ENCODE measurements at places on chromosomes 11 and 22. TPM values are rescaled to one million over a fixed set of nuclear protein-coding genes. Genes with fewer than 3 reads are reported as not detected.

GRCh38 chr11:119912229-119912628, 183.2 kb upstream of the NECTIN1 start:
- no peak overlapping the region for H3K4me3 ChIP-seq
- no peaks in the 10 kb centered on the region for H3K36me3 ChIP-seq
- no peak overlapping the region for H3K27ac ChIP-seq
- no peak for DNase-seq
- no peaks in the 10 kb centered on the region for H3K27me3 ChIP-seq

DNA sequence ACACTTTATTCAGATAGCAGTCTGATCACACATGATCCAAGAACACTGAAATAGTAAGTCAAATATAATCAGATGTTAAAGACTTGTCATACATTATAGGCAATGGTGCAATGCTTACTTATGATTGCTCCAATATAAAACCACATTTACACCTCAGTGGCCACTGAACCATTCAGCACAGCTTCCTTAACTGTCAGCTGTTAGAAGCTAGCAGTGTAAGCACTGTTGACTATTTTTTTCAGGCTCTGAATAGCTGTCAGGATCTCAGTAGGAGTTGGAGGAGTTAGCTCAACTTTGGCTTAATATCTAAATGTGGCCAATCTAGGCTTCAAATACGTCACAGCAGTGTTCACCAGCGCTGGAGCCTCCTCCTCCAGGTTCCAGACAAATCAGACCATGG, 36.6 kb downstream of the METTL15 start:
- no peak overlapping the region for H3K4me3 ChIP-seq
- no peaks in the 10 kb centered on the region for H3K27me3 ChIP-seq
- no peak overlapping the region for H3K27ac ChIP-seq
- H3K36me3 ChIP-seq: no peaks in the 10 kb centered on the region
- H3K4me1 ChIP-seq: no peaks in the 10 kb centered on the region

DNA sequence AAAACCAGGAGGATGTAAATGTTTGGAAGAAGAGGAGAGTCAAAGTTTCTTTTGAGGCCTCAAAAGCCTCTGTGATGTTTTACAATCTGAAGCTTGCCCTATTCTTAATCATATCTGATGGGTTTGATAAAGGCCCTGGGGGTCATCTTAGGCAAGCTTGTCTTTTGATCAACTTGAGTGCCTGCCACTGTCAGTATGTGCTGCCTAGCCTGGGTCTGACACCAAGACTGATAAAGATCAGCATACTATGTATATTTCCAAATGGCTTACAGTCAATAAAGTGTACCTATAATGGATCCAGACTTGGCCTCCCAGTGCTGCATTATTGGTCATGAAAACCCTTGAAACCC, 12.7 kb downstream of the EHF start:
- no peak for DNase-seq
- no peaks in the 10 kb centered on the region for H3K27me3 ChIP-seq
- no peaks in the 10 kb centered on the region for H3K36me3 ChIP-seq
- H3K4me1 ChIP-seq: peaks cover 6% of the 10 kb centered on the region
- no peak overlapping the region for H3K4me3 ChIP-seq

DNA sequence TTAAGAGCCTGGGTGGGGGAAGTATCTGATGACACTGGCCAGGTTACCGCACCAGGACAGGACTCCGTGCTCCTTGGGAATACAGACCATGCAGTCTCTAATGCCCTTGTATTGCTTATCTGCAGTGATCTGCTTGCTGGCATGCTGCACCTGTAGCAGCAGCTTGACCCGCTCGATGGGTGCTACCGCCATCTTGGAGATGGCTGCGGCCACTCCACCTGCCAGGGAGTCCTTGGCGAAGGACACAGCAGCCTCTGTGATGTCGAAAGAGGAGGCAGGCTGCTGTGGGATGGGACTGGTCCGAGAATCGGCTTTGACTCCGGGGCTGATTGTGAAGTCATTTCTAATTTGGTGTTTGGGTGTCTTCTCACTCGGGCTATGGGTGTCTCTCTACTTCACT, 3.1 kb downstream of the WBP2NL start:
- H3K4me3 ChIP-seq: no peak overlapping the region
- no peaks in the 10 kb centered on the region for H3K27me3 ChIP-seq
- peaks cover 7% of the 10 kb centered on the region for H3K4me1 ChIP-seq
- no peak for DNase-seq

KRTAP5-1 gene
- not detected for total RNA-seq

OR56A4 gene
- total RNA-seq: not detected

SGSM1 gene
- 3.1 TPM for total RNA-seq

ATG16L2 gene
- total RNA-seq: 125 TPM

NAGA gene
- 36.3 TPM for total RNA-seq

MPZL2 gene
- 2.1 TPM for total RNA-seq

- no peak for DNase-seq
- H3K27ac ChIP-seq: no peak overlapping the region
- H3K4me1 ChIP-seq: no peaks in the 10 kb centered on the region
- no peak overlapping the region for H3K4me3 ChIP-seq
- no peaks in the 10 kb centered on the region for H3K27me3 ChIP-seq
Measured at GRCh38 chr22:28142361-28142961, 223.4 kb upstream of the PITPNB start.

ZDHHC5 gene
- total RNA-seq: 59.1 TPM

GRCh38 chr22:22536515-22536914, 16.4 kb upstream of the ZNF280A start:
- no peaks in the 10 kb centered on the region for H3K27me3 ChIP-seq
- H3K27ac ChIP-seq: no peak overlapping the region
- H3K4me3 ChIP-seq: no peak overlapping the region
- no peaks in the 10 kb centered on the region for H3K36me3 ChIP-seq
- DNase-seq: no peak

MUC2 gene
- total RNA-seq: not detected

OR10A2 gene
- not detected for total RNA-seq

TMPRSS13 gene
- total RNA-seq: 2.1 TPM

- H3K4me3 ChIP-seq: no peak overlapping the region
- H3K27ac ChIP-seq: no peak overlapping the region
- H3K36me3 ChIP-seq: no peaks in the 10 kb centered on the region
- no peak for DNase-seq
- no peaks in the 10 kb centered on the region for H3K4me1 ChIP-seq
Measured at GRCh38 chr11:73473252-73473651, 97.1 kb downstream of the RELT start.

SORL1 gene
- 519 TPM for total RNA-seq

- H3K4me3 ChIP-seq: no peak overlapping the region
- no peaks in the 10 kb centered on the region for H3K27me3 ChIP-seq
- DNase-seq: no peak
- H3K4me1 ChIP-seq: no peaks in the 10 kb centered on the region
Measured at GRCh38 chr11:108685419-108686130, 20.7 kb downstream of the DDX10 start.

ANO3 gene
- total RNA-seq: not detected

GRCh38 chr11:132638423-132638822, 893.9 kb downstream of the OPCML start:
- no peak for DNase-seq
- no peaks in the 10 kb centered on the region for H3K27me3 ChIP-seq
- H3K36me3 ChIP-seq: no peaks in the 10 kb centered on the region

CNTN5 gene
- total RNA-seq: not detected

DNA sequence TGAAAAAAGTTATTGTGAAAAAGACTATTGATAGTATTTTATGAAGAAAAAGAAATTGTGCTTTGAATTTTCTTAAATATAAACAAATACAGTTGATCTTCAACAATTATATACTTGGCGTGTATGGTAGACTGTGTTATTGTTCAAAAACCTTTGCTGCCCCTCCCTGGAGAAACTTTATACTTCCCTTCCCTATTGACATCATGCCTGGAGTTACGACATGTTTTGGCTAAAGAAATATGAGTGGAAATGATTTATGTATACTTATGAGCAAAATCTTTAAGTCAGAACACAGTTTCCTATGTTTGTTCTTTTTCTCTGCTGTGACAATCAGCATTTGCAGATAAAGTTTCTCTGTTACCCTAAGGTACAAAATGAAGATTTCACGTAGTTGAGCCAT, 243.8 kb downstream of the TMEM135 start:
- no peaks in the 10 kb centered on the region for H3K36me3 ChIP-seq
- no peaks in the 10 kb centered on the region for H3K27me3 ChIP-seq
- H3K4me3 ChIP-seq: no peak overlapping the region

DNA sequence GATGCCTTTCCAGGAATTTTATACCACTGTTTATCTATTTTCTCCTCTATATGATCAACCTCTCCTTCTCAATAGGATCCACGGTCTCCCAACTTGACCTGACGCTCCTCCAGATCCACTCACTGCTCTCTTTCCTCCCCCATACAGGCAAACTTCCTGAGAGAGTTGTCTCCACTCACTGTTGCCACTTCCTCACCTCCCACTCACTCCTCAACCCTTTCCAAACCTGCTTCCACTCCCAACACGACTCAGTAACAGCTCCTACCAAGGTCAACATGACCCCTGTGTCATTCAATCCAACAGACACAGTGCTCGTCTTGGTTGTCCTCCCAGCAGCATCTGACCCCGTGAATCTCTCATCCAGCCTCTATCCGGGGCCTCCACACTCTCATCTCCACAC, 3.1 kb downstream of the APBB1 start:
- peaks cover 71% of the 10 kb centered on the region for H3K4me1 ChIP-seq
- no peaks in the 10 kb centered on the region for H3K27me3 ChIP-seq
- peak overlapping the region; percentile 74 for H3K27ac ChIP-seq
- peak overlapping the region; percentile 43 for H3K4me3 ChIP-seq
- peaks cover 11% of the 10 kb centered on the region for H3K36me3 ChIP-seq

OR5W2 gene
- total RNA-seq: not detected

DNA sequence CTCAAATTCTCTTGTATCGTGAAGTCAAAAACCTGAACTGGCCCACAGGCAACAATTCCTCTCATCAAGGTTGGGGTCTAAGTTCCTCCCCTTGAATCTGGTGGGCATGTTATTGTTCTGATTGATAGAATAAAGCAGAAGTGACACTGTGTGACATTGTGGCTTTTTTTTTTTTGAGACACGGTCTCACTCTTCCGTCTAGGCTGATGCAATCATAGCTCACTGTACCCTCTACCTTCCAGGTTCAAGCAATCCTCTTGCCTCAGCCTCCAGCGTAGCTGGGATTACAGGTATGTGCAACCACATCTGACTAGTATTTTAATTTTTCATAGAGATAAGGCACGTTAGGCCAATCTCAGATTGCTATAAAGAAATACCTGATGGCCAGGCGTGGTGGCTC, 8.9 kb upstream of the PELI3 start:
- H3K36me3 ChIP-seq: no peaks in the 10 kb centered on the region
- H3K4me3 ChIP-seq: no peak overlapping the region
- no peaks in the 10 kb centered on the region for H3K4me1 ChIP-seq
- no peak for DNase-seq

DNA sequence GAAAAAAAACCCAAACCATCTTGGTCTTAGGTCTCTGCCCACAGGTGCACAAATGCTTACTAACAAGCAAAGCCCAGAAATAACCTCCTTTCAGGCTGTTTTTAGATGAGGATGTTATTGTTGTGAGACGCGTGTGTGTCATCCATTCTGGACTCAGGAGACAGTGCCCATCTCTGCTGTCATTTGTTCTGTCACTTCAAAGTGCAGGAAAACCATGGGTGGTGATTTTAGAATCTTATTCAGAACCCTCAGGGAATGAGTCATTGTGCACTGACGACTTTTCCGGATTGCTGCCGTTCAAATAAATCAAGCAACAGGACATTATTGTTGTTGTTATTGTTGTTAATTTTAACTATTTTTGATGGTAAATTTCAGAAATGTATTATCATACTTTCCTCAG, 110.3 kb downstream of the LRRC32 start:
- H3K4me3 ChIP-seq: no peak overlapping the region
- H3K27ac ChIP-seq: no peak overlapping the region
- H3K36me3 ChIP-seq: no peaks in the 10 kb centered on the region
- no peak for DNase-seq
- H3K4me1 ChIP-seq: no peaks in the 10 kb centered on the region
- H3K27me3 ChIP-seq: no peaks in the 10 kb centered on the region

TNNI2 gene
- 8.8 TPM for total RNA-seq

GRCh38 chr11:68271023-68271780, 571 bp downstream of the C11orf24 start:
- peak overlapping the region; percentile 77 for H3K4me3 ChIP-seq
- peaks cover 11% of the 10 kb centered on the region for H3K4me1 ChIP-seq
- H3K36me3 ChIP-seq: no peaks in the 10 kb centered on the region
- peak overlapping the region; percentile 94 for H3K27ac ChIP-seq

CABP4 gene
- 3.4 TPM for total RNA-seq

GRM5 gene
- not detected for total RNA-seq

GRCh38 chr11:120998581-120998980, 25.3 kb upstream of the TBCEL start:
- no peak overlapping the region for H3K4me3 ChIP-seq
- H3K4me1 ChIP-seq: no peaks in the 10 kb centered on the region
- no peak overlapping the region for H3K27ac ChIP-seq
- H3K36me3 ChIP-seq: no peaks in the 10 kb centered on the region
- DNase-seq: no peak
- no peaks in the 10 kb centered on the region for H3K27me3 ChIP-seq

GRCh38 chr22:41598081-41598480, 8.4 kb upstream of the PMM1 start:
- peaks cover 3% of the 10 kb centered on the region for H3K4me1 ChIP-seq
- H3K27me3 ChIP-seq: no peaks in the 10 kb centered on the region
- peaks cover 30% of the 10 kb centered on the region for H3K36me3 ChIP-seq

PIWIL4 gene
- total RNA-seq: 1.9 TPM

- no peak overlapping the region for H3K4me3 ChIP-seq
- no peak for DNase-seq
Measured at GRCh38 chr22:32864041-32864440, 62.5 kb downstream of the TIMP3 start.

CHST1 gene
- total RNA-seq: not detected

GAL3ST1 gene
- total RNA-seq: 4.0 TPM

DNA sequence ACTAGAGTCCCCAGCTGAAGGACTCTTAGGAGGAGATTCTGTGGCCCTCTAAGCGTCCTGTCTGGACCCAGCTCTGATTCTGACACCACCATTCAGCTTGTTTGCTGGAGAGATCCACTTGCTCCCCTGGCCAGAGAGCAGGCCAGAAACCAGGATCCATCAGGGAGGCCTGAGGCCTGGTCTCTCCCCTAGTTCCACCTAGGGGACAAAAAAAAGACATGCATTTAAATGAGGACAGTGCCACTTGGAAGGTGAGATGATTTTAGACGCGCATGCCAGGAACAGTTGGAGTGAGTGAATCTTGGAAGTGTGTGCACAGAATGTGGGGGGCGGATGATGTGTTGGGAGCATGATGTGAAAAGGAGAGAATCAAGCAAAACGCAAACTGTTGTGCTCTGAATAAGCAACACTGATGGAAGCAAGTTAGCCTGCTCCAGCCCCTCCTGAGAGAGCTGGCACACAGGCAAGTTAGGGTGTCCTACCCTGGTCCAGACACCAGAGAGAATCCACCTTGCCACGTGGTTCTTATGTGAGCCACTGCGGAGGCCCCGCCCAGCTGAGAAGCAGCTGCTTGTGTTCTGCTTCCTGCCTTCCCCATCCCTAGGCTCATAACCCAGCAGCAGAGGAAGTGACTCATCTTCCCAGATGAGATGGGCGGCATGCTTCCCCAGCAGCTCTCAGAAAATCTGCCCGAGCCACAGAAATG, 8.0 kb upstream of the SLCO2B1 start:
- peak; percentile 24 for DNase-seq
- no peaks in the 10 kb centered on the region for H3K27me3 ChIP-seq
- H3K4me1 ChIP-seq: peaks cover 20% of the 10 kb centered on the region

BTG4 gene
- not detected for total RNA-seq

GRCh38 chr11:14022821-14023220, 60.3 kb downstream of the SPON1 start:
- H3K27ac ChIP-seq: no peak overlapping the region
- no peaks in the 10 kb centered on the region for H3K27me3 ChIP-seq
- H3K36me3 ChIP-seq: no peaks in the 10 kb centered on the region
- H3K4me3 ChIP-seq: no peak overlapping the region
- DNase-seq: no peak

Measured in naive thymus-derived CD4-positive, alpha-beta T cell (primary cell).